ENCODE measurements at places on chromosomes 16 and 17. TPM values are rescaled to one million over a fixed set of nuclear protein-coding genes. Genes with fewer than 3 reads are reported as not detected.
A peak's percentile ranks its signal among the peaks of the same experiment; 100 is the strongest.

DNA sequence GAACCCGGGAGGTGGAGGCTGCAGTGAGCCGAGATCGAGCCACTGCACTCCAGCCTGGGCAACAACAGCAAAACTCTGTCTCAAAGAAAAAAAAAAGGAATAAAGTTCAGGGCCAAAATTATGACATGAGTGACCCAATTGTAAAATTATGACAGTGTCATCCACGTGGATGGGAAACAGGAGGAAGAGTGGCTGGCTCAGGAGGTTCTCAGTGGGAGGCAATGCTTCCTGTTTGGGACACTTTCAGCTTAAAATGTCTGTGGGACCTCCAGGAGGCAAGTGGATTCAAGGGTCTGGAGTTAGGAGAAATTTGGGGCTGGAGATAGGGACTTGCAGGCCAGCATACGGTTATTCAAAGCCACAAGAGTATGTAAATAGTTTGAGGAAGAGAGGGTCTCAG lies 8.0 kb upstream of the STX4 start:
- DNase-seq: no peak

DNA sequence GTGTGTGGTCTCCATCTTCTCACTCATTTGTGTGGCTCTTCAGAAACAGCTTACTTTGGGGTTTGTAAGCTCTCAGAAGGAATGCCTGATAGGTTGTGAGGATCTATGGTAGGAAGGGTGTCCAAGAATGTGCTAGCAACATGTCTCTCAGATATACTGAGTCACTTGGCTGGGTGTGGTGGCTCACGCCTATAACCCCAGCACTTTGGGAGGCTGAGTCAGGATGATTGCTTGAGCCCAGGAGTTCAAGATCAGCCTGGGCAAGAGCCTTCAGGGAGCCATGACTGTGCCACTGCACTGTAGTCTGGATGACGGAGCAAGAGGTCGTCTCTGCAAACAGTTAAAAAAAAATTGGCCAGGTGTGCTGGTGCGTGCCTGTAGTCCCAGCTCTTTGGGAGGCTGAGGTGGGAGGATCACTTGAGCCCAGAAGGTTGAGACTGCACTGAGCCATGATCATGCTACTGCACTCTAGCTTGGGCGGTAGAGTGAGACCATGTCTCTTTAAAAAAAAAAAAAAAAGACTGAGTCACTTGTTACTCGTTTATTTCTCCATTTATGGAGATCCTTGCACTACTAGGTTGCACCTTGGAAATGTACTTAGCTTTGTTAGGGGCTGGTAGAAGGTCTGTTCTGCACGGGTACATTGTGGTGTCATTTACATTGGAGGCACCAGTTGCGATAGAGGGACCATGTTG lies 232.0 kb downstream of the SNX29 start:
- DNase-seq: no peak

Gene USP7
- 126 TPM for total RNA-seq

Gene RHBDL1
- total RNA-seq: 3.5 TPM

- DNase-seq: no peak
Observed at GRCh38 chr16:78407191-78407590, 307.7 kb downstream of the WWOX start.

Gene SPN
- 77.4 TPM for total RNA-seq

DNA sequence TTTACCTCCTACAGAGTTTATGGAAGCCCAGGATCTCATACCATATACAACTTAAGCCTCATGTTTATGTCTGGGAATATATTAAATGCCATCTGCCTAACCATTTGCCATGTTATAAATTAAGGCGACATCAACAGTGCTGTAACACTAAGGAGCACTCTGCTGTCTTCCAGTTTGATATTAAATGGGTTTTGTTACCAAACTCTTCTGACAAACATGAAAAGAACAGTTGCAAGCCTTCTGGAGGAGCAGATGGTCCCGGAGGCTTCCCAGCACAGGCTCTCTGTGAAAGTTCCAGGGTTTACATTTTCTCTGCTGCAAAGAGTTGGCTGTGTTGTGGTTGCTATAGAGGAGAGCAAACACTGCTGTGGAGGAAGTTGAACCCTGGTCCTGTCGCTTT lies 545.3 kb upstream of the SALL1 start:
- DNase-seq: no peak

DNA sequence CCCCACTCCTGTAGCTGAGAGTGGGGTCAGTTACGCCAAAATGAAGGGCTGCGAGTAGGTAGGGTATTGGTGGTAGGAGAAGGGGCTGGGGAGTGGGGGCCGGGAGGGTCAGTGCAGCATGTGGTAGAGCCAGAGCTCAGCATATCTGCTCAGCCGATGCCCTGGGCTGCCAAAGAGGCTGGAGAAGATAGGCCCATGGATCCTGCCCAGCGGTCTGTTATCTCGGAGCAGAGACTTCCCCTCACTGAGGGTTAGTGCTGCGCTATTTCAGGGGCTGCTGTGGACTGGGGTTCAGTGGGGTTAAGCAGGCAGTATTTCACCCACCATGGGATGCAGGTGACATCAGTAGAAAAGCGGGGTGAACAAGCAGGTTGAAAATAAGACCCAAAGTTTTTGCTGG lies 19.7 kb downstream of the RHBDL3 start:
- DNase-seq: no peak

DNA sequence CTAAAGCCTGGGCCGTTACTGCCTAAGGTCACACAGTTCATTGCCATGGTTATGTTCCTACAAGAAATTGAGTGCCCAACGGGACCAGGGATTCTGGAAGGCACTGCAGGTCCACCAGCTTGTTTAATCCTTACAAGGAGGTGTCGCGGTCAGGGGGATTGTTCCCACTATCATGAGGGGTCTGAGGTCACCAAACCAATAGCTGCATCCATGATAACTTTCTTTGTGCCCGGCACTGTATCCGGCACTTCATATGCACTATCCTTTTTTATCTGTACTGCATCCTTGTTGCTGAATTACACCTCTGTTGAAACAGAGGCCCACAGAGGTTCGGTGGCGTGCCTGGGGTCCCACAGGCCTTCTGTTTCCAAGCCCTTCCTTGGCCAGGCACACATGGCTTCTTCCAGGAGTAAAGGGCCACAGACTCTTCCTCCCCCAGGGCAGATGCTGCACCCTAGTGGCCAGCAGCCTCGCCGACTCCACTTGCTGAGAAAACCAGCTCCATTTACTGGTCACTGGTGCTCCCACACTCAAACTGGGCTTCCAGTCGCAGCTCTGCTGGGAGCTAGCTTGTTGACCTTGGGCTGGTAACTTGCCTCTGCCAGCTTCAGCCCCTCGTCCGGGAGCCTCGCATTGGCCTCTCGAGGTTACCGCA lies 82.0 kb upstream of the PLCG2 start:
- DNase-seq: peak; percentile 53

GRCh38 chr16:69691980-69692911 lies 34.1 kb downstream of the NQO1 start:
- DNase-seq: no peak

DNA sequence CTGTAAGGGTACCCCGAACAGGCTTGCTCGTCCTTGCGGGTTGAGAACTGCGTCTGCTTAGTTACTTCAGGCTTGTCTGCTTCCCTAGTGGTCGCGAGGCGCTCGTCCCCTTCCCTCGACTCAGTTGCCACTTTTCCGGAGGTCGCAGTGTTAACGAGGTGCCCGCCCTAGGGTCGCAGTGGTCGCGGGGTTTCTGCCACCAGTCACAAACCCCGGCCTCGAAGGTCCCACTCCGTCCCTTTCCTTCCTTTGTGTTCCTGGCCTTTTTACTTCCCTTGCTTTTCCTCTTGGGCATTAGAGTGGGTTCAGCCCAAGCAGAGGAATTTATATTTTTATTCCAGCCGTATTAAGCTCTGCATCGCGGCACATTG lies 299 bp downstream of the NUP85 start:
- DNase-seq: no peak

DNA sequence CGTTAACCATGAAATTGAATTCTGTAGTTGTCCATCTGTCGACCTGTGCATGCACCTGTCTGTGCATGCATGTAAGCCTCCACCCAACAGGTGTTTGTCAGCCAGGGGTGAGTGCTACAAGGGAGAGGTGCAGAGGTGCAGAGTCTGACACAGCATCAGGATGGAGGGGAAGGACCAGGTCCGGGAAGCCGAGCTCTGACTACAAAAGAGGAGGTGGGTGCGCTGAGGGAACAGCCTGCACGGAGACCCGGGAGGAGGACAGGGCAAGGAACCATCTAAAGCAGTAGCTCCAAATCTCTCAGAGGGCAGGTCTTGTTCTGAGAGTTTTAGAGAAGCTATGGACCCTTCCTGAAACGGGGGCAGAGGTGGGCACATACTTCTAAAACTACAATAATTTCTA lies 54.1 kb downstream of the B9D1 start:
- no peak for DNase-seq

Gene CYB561
- total RNA-seq: 10.2 TPM

Gene GPR142
- not detected for total RNA-seq

Gene MYLK3
- 0.81 TPM for total RNA-seq

DNA sequence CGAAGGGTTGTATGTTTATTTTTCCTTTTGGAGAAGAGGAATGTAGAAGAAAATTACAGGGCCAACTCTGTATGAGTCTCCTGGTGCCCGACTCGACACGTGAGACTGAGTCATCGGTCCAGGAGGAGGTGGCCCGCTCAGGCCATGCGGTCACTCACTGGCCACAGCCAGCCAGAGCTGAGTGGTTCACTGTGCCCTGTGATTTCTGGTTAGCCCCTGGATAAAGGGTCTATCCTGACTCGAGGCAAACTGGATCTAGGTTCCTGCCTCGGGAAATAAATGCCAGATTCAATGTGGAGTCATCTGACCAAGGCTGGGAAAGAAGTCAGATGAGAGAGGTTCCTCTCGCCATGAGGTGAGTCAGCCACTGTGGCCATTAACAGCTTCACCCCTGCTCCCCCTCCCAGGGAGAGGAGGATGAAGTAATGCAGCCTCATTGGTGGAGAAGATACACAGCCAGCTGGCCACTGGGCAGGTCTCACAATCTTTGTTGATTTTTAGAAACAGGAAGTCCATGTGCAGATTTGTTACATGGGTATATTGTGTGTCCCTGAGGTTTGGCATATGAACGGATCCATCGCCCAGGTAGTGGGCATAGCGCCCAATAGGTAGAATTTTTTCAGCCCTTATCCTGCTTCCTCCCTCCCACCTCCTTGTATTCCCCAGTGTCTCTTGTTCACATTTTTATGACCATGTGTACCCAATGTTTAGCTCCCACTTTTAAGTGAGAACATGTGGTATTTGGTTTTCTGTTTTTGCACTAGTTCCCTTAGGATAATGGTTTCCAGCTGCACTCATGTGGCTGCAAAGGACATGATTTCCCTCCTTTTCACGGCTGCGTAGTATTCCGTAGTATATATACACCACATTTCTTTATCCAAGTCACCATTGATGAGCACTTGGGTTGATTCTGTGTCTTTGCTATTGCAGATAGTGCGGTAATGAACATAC lies 21.7 kb upstream of the USP36 start:
- DNase-seq: no peak

DNA sequence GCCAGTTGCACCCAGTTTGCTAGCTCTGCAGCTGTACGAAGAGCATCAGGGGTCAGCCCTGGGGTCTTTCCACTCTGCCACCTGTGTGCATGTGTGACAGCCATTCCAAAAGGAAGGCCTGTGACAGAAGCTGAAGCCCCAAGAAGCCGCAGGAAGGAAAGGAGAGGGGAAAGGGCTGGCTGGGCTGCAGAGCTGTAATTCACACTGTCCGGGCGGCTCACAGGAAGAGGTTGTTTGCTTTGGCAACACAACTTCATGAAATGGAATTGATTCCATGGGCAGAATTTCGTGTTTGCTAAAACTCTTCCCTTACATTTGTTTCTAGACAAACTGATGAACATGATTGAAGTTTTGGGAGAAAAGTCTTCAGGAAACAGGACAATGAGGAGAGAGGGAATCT lies 14.8 kb downstream of the TMEM204 start:
- no peak for DNase-seq

- DNase-seq: no peak
Observed at GRCh38 chr17:58680038-58680369, 11.8 kb downstream of the TEX14 start.

DNA sequence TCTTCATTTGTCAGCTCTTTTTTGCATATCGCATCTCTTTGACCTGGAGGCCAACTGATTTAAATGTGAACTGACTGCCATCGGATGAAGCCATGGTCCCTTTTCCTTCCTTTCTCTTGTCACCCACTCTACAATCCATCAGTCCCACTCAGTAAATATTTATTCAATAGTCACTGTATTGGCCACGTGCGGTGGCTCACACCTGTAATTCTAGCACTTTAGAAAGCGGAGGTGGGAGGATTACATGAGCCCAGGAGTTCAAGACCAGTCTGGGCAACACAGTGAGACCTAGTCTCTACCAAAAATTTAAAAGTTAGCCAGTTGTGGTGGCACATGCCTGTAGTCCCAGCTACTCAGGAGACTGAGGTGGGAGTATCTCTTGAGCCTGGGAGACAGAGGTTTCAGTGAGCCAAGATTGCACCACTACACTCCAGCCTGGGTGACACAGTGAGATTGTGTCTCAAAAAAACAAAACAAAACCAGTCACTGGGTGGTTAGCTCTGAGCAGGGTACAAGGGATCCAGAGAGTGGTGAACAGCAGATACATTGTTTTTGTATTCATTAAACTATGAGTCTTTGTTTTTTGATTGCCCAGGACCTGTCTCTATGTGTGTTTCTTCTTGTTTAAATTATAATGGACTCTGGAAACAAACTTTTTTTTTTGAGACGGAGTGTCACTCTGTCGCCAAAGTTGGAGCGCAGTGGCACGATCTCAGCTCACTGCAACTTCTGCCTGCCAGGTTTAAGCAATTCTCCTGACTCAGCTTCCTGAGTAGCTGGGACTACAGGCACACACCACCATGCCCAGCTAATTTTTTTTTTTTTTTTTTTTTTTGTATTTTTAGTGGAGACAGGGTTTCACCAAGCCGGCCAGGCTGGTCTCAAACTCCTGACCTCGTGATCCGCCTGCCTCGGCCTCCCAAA lies 6.9 kb downstream of the PHAF1 start:
- DNase-seq: no peak

GRCh38 chr17:2406271-2406902 lies 5.5 kb upstream of the MNT start:
- no peak for DNase-seq

- DNase-seq: no peak
Observed at GRCh38 chr16:51051671-51052070, 99.4 kb downstream of the SALL1 start.

Gene MC1R
- total RNA-seq: 15.2 TPM

DNA sequence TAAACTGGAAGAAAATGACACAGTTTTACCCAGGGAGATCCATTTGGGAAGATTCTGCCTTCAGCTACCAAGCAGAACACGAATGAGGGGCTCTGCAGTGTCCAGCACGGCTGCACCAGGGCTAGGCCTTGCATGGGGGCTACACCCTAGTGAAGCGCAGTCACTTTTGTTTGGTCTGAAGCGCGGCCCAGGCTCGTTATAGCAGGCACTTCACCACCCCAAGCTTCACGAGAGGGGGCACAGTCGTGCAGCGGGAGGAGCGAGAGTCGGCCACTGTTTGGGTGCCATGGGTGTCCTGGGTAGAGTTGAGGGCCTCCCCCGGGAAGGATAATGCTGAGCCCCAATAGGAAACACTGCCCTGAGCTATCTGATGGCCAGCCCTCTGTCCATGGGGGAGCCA lies 21.6 kb upstream of the IL17C start:
- no peak for DNase-seq

DNA sequence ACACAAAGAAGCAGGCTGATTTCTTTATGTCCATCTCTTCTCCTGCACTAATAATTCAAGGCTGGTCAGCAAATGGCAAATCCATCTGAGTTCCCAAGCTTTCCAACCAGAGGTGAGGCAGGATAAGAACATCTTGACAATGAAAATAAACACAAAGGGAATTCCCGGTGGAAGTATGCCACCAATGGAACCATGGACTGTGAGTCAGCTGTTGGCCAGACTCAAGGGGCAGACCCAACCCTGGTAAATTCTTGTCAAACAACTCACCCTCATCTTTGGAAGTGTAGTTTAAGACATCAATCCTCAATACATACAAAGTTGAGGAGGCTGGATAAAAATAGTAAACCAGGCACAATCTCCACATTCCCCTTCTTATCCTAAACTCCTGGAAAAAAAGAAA lies 74.3 kb upstream of the CES5A start:
- DNase-seq: no peak

All from activated T-cell treated with anti-CD3 and anti-CD28 coated beads, Interleukin-2, amount 50 U/mL, for 72 hours (primary cell).